ENCODE measurements at places on chromosomes 11 and 22.

DNA sequence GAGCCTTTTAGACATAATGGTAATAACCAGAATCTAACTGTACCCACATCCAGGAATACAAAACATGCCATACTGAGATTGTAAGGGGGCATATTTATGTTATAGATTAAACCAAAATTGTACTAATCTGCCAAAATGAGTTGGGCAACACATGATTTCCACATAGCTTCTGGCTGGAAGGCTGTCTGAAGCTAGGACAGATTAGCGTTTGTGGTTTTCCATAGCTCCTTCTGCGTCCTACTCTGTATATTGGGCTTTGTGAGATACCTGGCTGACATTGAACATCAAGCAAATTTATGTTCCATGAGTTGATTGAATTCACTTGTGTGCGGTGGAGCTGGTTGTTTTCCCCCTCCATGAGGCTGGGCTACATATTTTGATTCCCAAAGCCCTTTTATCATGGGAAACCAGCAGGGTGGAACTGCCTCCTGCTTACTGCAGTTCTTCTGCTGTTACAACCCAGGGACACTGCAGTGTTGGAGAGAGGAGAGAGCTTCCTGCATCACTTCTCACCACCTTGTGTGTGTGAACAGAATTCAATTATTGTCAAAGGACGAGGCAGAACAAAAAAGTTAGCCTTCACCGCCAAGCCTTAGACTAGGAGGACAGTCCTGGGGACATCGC, 114.9 kb downstream of the C11orf91 start:
- DNase-seq: no peak

- DNase-seq: no peak
Measured at GRCh38 chr11:63986932-63987513, 785 bp downstream of the OTUB1 start.

DNA sequence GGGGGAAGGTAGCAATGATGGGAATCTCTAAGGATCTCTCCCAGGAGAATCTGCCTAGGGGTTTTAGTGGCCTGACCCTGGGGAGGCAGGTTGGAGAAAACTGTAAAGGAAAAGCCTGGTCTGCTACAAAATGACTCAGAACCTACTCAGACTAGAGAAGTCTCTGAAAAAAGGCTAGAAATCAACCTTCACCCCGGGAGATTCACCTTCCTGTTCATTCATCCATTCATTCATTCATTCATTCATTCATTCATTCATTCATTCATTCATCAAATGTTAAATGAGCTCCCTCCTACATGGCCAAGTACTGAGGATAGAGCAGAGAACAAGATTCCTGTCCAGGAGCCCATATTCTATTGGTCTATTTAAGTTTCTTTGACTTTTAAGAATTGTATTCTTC, 8.9 kb upstream of the ANKK1 start:
- DNase-seq: no peak

- peak; percentile 83 for DNase-seq
Measured at GRCh38 chr11:107018902-107019493, 722 bp upstream of the GUCY1A2 start.

DNA sequence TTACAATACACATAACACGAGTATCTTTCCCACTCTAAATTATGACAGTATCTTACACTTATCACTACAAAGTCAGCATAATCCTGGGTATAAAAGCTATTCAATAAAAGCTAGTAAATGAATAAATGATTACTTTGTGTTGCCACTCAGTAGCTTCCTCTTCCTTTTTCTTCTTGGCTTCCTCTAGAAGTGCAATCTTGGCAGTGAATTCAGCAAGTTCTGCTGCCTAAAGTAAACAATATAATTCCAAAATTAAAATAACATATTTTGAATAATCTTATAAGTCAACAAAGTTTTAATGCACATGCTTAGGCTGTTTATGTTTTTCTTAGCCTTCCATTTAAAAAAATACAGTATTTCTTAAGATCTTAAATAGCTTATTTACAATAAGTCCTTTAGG, 60.4 kb downstream of the RDX start:
- no peak for DNase-seq

GRCh38 chr11:76347466-76347865, 33.5 kb downstream of the THAP12 start:
- no peak for DNase-seq

DNA sequence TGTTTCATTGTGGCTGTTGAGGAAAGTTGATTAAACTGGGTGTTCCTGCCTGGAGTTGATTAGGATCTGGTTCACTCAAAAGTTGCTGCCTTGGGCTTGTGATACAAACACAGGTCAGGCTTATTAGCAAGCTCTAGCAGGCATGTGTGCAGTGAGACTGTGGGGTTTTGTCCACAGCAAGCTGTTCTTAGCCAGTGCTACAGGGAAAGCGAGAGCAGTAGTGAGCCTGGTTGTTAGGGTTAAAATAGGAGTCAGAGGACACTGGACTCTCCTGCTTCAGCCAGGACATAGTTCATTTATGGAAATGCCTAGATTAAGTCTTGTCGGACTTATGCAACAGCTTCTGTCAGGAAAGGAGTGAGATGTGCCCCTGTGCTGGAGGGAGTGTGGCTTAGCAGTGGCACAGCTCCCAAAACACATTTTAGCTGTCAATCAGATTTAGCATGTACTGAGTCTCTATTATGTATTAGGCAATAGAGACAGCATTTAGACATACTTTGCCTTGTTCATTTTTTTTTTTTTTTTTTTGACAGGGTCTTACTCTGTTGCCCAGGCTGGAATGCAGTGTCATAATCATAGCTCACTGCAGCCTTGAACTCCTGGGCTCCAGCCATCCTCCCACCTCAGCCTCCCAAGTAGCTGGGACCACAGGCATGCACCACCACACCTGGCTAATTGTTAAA, 8.7 kb downstream of the SNRPD3 start:
- DNase-seq: no peak

DNA sequence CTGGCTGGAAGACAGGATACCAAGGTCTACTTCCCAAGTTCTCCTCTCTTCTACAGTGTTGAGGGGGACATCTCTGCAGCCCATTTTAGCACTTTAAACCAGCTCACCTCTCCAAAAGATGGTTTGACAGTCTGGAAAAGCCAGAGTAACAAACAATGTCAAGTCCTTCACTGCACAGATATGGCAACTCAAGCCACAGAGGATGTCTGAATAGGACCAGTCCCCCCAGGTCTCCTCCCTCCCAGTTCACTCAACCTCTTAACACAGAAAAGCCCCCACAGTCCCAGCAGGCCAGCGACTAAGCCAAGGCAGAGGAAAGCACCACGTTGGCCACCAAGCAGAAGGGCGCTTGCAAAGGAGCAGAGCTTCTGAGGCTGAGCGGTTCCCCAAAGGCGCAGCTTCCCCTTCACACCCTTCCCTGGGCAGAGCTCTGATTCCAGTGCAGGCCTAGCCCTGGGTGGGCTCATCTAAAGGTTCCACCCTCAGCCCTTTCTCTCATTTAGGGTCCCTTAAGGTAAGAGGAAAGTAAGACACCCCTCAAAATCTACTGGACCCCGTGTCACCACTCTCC, 62.7 kb downstream of the PAK1 start:
- no peak for DNase-seq

All from left hindlimb (tissue), 1 donor.